ENCODE measurements at places on chromosomes 12 and 14.

DNA sequence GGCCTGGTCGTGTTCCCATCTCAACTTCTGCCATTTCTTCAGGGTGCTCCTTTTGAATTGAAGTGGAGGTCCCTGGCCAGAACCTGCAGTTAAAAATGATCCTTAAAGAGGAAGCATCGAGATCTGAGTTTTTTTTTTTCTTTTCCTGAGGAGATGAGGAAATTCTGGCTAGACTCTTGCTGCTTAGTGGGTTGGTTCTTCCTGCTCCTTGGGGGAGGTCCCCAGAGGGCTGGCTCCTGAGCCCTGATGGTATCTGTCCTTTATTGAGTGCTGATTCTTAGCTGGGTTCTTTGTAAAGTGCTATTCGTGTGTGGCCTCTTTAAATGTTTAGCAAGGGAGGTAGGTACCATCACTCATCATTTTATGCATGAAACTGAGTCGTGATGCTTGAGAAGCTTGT, 11.7 kb downstream of the PELI2 start:
- DNase-seq, result no peak

- DNase-seq, result no peak
These were observed 19.4 kb downstream of the RALGAPA1 start for GRCh38 chr14:35789651-35790050.

GRCh38 chr12:88509347-88509746, 70.9 kb downstream of the KITLG start:
- DNase-seq, result no peak

DNA sequence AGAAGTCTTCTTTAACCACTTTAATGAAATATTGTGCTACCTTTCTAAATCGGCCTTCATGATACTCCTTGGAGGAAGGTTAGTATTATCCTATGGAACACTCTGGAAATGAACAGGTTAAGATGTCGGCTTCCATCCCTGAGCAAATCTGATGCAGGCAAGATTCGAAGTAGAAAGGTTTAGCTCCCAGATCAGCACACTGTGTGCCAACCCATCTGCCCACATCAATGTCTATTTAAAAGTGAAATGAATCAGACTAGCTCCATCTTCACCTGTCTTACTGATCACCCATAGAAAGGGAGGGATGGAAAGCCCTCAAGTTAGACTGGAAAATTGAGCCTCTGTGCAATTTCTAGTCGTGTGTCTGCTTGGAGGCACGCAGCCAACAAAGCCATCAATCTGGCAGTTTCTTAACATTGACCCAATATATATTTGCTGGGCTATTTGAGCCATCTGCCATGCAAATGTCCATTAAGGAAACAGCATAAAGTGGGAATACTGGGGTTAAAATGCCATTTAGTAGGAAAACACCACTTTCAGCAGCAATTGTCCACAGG, 506.1 kb downstream of the RMST start:
- no peak for DNase-seq

GRCh38 chr12:1932264-1932777, 13.9 kb upstream of the CACNA2D4 start:
- DNase-seq, result no peak

DNA sequence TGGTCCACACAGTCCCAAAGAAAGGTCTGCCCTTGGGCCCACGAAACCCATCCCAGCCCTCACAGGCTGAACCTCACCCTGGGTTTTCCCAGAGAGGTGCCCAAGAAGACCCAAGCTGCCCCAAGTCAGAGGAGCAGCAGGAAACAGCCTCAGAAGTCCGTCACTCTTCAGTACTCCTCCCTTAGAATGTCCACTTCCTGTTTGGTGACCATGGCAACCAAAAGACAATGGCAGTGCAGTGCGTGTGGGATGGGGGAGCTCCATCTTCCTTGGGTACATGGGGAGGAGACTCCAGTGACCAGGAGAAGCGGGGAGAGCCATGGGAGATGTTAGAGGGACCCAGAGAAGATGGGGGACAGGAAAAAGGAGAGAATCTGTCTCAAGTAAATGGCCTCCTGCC, 11.3 kb downstream of the SELPLG start:
- DNase-seq, result no peak

DNA sequence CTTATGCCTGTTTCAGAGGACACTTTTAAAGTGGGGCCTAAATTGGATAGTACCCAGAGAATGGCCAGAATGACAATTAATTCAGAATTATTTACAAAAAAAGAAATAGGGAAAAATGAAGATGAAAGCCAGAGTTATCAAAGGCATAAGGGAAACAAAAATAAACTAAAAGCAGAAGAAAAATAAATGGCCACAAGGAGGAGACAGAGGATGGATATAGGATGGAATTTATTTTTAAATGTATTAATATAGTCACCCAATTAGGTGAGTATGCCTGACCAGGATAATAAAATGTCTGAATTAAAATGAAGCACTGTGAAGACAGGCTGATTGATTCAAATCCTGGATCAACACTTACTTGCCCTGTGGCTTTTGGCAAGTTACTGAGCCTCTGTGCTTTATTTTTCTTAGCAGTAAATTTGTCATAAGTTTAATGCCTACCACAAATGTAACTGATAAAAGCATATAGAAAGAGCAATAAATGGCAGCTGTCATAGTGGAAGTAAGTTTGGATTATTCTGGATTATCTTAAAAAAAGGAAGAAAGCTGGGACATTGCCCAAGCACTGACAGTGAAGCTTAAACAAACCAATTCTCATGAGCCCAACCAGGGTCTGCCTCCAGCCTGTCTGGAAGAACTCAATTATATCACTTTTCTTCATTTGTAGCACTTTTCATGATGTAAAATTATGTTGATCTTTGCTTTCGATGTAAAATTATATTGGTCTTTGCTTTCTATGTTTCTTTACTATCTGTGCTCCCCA, 3.5 kb downstream of the CLEC9A start:
- DNase-seq, result no peak

DNA sequence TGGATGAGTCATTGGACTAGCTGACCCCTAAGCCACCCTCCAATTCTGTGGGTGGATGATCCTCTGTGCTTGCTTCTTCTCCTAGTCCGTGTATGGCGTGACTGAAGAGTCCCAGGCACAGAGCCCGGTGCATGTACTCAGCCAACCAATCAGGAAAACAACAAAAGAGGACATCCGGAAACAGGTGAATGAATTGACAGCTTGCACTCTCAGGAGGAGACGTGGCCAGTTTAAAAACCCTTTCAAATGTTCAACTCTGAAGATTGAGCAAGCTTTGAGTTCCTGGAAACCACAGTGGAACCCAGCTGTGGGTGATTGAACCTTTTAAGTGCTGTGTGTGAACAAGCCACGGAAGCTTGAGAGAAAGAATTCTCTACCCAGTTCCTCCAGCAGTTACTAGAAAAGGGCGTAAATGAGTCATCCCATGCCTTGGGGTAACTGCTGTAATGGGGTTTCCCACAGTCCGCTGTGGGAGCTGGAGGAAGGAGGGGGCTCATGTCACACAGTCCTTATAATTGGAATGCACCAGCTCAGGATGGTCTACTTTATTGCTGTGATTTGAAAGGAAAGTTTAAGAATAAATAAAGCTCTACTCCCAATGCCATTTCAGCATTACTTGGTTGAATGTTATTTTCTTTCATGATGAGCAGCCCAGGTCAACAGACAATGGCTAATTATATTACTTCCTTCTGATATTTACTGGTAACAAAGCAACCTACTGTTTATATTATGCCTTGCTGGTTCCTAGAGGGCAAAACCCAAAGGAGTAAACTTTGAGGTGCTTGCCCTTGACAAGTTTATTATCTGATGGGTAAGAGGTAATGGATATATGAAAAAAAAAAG, 417.0 kb downstream of the DPF3 start:
- no peak for DNase-seq

- DNase-seq, result no peak
These were observed 136.5 kb upstream of the DNM1L start for GRCh38 chr12:32542428-32543229.

GRCh38 chr14:32044454-32044853, 32.6 kb upstream of the ARHGAP5 start:
- no peak for DNase-seq
